ENCODE measurements at places on chromosomes 2 and 18.

GRCh38 chr2:134401081-134401497, 147.2 kb downstream of the MGAT5 start:
- no peak for DNase-seq

- DNase-seq, result no peak
Observed at GRCh38 chr2:37987098-37987775, 62.1 kb downstream of the RMDN2 start.

DNA sequence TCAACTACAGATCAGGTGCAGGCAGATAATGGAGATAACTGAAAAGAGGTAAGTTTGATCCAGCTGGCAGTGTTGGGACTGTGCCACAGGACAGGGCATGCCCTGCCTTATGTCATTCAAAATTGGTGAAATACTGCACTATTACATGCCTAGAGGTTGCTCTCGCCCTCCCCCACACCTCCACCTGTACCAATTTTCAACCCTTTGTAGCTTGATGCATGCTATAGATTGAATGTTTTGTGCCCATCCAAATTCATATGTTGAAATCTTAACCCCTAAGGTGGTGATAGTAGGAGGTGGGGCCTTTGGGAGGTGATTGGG, 72.1 kb upstream of the LYPD6B start:
- no peak for DNase-seq

DNA sequence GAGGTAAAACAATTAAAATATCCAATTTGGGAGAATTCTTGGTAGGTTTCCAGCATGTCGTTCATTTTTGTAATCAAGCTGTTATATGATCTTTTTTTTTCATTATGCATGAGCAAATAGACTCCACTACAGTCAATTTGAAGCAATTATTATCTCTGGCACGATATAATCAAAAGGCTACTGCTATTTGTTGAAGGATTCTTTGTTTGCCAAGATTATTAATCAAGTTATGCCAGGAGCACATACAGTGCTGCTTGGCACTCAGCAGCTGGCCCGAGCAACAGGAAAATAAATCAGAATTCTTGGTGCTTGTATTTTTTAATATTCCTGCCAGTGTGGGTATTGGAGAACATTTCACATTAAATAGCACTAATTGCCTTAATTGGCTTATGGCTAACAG, 279.5 kb downstream of the RND3 start:
- DNase-seq, result no peak

DNA sequence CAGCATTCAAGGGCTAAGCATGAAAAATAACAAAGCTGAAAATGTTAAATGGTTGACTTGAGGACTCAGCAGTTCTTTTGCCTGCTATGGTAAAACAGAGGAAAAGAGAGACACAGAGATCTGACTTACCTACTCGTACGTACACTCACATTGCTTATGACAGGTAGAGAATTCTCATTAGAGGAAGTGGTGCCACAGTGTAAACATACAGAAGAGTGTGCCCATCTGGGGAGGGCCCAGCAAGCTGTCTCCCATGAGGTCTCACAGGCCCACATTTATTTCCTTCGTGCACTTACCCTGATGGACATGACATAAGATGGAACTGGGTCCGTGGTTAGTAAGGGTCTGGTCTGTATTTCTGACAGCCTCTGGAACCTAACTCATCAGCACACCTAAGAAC, 729.1 kb downstream of the BCL11A start:
- DNase-seq, result no peak

DNA sequence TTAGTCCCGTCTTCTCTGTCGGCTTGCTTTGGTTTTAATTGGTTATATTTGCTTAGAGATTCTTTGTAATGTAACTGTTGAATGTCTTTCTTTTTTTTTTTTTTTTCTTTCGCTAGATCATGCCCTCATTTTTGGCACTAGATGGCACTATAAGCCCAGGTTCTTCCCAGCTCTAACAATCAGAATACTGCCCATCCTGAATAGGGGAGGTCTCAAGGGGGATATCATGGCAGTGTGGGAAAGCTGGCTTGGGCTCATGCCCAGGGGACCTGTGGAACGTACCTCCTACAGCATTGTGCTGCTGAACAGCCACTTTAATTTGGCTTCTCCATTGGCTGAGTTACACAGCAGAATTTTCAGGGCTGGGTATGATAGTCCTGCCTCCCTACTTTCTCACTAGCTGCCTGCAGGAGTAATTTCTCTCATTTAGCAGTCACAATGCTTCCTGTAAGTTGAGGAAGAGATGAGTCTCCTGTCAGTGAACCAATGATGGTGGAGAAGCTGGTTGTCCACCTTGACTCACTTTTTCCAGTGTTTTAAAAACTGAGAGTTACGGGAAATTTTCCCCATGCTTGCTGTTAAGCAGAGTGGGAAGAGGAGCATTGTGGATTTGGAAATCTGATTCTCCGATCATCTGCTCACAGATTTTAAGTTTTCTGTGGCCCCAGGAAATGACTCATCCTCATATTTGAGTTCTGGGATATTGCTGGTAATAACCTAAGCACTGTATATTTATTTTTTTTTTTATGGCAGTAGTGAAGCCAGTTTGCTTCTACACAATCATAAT, 47.2 kb downstream of the RAD51AP2 start:
- DNase-seq, result no peak

- no peak for DNase-seq
Observed at GRCh38 chr2:26610504-26611335, 30.4 kb downstream of the CIB4 start.

Data from activated CD8-positive, alpha-beta memory T cell treated with anti-CD3 and anti-CD28 coated beads for 48 hours (primary cell).